ENCODE measurements at places on chromosomes 1 and 21.

- DNase-seq: peak; percentile 71
Measured at GRCh38 chr1:1020000-1020404, at the start of gene AGRN. AGRN (plus strand) TSS chr1:1020120; CDS start chr1:1020173, 53 bp downstream.

DNA sequence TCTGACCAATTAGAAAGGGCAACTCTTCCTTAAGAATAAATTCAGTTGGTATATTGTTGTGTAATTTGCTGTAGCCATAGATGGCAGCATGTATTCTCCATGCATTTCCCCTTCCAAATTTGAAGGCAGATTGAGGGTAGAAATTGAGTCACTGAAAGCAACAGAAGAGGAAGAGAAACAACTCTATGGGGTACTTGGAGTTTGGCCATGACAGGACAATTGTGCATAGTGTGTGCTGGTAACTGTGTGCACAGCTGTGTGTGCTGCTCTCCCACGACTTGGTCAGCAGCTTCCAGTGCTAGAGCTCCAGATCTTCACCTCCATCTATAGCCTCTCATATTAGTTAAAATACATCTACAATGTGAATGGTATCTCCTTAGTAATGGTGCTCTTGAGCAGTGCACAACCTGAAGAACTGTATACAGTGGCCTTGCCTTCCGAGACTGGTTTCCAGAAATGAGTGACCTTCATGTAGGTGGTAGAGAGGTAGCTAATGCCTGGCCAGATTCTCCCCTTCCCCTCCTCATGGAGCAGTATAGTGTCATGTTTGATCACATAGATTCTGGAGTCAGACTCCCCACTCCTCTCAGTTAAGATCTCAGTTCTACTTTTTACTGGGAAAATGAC, 882 bp upstream of the FCAMR start:
- peak; percentile 21 for DNase-seq

DNA sequence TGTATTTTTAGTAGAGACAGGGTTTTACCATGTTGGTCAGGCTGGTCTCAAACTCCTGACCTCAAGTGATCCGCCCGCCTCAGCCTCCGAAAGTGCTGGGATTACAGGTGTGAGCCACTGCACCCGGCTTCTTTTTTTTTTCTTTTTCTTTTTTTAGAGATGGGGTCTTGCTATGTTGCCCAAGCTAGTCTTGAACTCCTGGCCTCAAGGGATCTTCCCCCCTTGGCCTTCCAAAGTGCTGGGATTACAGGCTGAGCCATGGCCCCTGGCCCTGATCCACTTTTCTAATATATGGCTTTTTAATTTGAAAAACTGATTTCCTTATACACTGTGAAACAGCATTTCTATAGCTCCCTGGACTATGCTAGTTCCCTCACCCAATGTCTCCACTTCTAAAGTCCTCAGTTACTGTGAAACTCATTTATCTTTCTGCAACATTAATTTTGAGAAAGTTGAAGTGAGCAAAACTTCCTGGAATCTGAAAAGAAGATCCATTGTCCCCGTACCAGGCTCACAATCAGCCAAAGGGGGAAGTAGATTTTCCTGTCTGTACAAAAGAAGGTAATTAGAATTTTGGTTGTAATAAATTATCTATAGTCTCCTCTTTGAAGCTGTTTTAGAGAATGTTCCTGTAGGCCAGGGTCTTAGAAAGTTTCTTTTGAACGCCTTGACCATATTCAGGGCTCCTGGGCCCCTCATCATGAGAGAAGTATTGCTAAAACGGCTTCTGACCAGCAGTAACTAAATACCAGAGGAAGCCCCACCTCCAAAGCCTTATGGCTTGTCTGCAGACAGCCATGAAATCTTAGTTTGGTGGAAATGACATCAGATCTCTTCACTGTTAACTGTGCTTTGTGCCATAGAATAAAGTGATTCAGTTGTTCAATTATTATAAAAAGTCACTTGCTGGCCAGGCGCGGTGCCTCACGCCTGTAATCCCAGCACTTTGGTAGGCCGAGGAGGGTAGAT, 34.9 kb downstream of the DEGS1 start:
- DNase-seq: no peak

GRCh38 chr1:45348020-45348419, 7.8 kb upstream of the MUTYH start:
- no peak for DNase-seq

- no peak for DNase-seq
Measured at GRCh38 chr1:41053316-41053715, 31.8 kb upstream of the SLFNL1 start.

DNA sequence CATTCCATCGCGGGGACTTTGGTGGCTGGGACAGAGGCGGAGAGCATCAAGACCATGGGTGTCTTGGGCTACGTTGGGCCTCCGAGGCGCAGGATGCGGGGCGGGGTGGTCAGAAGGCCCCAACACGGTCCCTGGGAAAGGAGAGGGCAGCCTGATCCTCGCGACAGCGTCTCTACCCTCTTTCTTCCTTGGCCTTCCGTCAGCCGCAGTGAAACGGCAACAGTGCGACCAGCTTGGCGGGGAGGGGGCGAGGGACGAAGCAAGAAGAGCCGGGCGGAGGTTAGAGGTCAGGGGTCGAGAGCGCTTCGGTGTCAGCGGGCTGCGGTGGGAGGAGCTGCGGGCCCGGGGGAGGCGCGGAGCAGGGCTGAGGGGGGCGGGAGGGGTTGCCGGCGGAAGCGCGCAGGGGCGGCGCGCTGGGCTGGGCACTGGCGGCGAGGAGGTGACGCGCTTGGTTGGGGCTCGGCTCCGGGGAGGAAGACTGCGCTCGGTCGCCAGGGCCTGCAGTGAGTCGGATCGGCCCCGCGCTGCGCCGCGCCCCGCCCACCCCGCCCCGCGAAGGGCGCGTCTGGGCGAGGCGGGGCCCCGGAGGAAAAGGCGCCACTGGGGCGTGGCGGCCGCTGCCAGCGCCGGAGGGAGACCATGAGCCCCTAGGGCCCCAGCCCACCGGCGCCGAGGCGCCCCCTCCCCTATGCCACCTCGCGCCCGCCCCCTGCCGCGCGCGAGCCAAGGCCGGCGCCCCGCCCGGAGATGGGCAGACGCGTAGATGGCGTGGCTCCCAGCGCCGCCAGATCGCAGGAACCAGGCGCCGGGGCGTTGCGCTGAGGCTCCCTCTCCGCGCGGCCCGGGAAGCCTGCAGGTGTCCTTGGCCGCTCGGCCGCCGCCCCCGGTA, at the start of gene KCNC4:
Gene KCNC4, plus strand, starts transcription at position 600 of the 889 bp plus-strand sequence. CDS start 1,186 bp downstream, outside the sequence.
- DNase-seq: peak; percentile 93

- DNase-seq: no peak
Measured at GRCh38 chr1:246067432-246068216, 439.5 kb downstream of the SMYD3 start.

GRCh38 chr1:107181253-107181969, 40.6 kb downstream of the NTNG1 start:
- DNase-seq: no peak

DNA sequence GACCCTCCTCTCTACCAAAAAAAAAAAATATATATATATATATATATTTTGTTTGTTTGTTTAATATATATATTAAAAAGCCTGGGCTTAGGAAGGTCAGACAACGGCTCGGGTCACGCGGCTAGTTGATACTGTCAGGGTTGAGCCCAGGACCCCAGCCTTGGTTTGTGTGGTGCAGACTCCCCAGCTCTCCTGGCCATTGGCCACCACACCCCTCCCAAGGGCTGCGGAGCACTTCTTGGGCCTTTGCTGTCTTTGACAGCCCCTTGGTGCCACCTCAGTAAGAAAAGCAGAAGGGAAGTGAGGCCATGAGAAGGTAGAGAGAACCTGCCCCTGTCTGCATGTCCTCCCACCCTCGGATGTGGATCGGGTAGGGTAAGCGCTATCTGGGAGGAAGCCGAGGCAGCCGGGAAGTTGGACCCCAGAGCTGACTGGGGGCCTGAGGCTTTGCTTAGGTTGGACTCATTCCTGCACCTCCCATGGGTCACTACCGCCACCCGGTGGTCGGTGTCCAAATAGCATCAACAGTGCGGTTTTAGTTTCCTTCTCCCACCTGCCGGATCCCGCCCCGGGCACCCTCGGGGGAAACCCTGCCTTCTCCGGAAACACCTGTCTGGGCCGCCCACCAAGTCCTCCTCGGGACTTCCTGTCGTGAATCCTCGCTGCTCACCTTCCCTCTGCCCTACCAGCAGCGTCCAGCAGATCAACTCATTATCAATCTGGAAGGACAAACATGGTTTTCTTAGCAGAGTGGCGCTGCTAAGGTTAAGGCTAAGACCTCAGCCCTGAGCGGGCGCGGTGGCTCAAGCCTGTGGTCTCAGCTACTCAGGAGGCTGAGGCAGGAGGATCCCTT, 29.8 kb upstream of the GNPAT start:
- peak; percentile 84 for DNase-seq

DNA sequence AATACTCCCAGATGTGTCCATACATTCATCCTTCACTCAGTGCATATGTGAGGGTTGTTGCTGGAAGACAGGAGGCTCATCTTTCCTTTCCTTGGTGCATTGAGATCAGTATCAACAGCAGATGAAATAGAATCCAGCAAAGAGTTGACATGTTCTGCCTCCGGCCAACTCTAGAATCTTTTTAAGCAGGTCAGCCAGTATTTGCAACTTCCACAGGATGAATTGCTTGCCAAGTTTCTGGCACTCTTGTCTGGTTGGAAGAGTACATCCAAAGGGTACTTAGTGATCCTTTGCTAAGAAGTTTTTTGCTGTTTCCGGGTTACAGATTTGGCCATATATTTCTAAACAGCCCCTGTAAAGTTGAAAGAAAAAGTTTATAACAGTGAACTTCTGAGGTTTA, 21.1 kb downstream of the SYNC start:
- DNase-seq: no peak

DNA sequence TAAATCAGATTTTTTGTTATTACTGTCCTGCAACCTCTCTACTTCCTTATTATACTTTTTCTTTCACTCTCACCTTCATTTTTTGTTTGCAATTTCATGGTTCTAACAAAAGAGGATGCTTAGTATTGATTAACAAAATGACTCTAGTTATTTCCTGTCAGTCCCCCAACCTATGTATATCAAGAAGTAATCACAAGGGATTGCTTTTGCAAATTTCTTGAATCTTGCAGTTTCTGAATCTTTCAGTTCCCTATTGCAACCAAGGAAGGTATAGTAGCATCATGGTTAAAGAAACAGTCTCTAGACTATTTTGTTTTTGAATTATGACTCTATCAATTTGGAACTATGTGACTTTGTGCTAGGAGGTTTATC, 446.9 kb downstream of the NEGR1 start:
- no peak for DNase-seq

GRCh38 chr1:30847358-30847972, 61.1 kb downstream of the SDC3 start:
- DNase-seq: peak; percentile 74

GRCh38 chr1:193846876-193847604, 660.6 kb upstream of the B3GALT2 start:
- no peak for DNase-seq

DNA sequence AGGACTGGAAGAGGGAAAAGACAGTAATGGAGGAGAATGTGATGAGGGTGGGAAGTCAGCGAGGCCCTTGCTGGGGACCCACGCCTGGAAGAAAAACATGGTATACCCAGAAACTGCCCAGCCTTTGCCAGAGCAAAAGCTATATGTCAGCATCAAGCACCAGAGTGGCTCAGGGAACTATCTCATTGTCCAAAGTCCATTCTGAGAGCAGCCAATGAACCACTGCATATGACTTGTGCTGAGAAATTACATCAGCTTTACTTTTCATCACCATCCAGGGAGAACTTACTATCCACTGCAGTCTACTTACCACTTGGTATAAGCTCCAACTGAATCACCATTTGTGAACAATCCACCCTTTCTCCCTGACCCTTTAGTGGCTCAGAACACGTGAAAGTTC, 148.1 kb downstream of the TTLL7 start:
- DNase-seq: no peak

- DNase-seq: no peak
Measured at GRCh38 chr1:246351721-246352120, 155.4 kb downstream of the SMYD3 start.

DNA sequence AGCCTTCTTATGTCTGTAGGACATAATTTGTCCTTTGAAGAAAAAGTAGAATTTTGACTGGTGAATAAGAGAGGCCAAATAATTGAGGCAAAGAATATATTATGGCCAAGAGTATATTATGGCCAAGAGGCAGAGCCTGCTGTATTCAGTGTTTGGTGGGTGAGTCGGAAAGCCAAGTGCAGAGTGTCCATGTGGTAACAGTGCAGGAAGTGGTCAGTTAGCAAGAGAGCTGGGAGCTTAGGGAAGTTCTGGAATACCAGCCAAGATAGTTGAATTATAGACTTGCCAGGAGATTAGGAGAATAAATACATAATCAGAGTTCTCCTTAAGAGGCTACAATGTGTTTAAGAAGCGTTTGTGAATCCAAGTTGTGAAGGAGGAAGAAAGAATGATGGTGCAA, 131.5 kb upstream of the LMO4 start:
- no peak for DNase-seq

GRCh38 chr1:45456531-45456930, 34.4 kb downstream of the TESK2 start:
- no peak for DNase-seq

GRCh38 chr21:28537371-28538079, 455.2 kb downstream of the LTN1 start:
- DNase-seq: no peak

DNA sequence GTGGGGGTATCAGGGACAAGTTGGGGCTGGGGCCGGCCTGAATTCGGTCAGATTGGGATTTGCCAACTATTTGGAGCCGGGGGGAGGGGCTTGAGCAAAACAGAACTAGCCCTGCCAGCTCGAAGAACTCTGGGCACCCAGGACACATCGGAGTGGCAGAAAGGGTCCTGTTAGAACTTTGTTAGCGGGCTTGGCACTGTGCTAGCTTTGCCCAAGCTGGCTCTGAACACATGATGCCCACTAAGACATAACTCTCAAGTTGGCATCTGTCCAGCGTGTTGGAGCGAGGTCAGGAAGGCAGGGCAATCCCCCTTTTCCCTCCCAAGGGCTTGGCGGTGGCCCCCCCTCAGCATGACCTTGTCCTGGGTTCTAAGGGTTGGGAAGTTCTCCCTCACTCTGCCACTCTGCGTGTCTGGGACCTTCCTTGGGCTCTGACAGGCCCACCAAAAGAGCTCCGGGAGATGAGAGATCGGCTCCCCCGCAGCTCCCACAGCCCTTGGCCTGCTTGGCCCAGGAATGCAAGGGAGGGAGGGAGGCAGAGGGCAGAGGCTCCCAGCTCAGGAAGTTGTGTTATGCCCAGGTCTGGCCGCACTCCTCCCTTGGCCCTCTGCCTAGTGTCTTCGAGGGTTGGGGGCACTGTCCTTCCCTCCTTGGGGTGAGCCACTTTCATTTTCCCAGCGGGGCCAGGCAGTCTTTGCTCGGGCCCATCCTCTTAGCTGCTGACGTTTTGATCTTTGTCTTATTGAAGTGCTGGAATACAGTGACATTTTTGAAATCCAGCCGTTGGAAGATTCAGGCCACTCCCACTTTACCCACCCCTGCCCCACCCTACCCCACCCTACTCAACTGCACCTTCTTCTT, 1.2 kb downstream of the LMNA start:
- DNase-seq: peak; percentile 75

DNA sequence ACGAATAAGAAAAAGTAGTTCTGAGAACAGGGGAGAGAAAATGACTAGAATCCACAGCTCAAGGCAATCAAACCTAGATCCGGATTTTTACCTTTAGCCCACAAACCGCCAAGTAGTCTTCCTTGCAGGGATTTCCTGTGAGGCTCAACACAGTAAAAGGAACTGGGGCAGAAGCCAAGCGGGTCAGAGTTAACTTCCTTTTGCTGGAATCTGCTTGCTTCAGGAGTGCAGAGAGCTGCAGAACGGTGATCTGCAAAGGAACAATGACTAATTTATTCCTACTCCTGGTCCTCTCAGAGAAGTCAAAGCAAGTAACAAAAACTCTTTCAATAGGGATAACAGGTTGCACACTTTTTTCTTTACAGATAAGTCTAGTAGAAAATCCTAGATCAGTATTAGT, 53.4 kb downstream of the UBR4 start:
- DNase-seq: peak; percentile 81

- peak; percentile 9 for DNase-seq
Measured at GRCh38 chr1:96236156-96236739, 485.3 kb upstream of the PTBP2 start.

GRCh38 chr1:106975944-106976343, 80.5 kb upstream of the PRMT6 start:
- DNase-seq: no peak

All from left colon (tissue), 2 donors.